Hematopoietic multipotent progenitor cell (in vitro differentiated cells): ENCODE measurements at places on chromosomes 11 and 22. TPM values are rescaled to one million over a fixed set of nuclear protein-coding genes. Genes with fewer than 3 reads are reported as not detected.

DNA sequence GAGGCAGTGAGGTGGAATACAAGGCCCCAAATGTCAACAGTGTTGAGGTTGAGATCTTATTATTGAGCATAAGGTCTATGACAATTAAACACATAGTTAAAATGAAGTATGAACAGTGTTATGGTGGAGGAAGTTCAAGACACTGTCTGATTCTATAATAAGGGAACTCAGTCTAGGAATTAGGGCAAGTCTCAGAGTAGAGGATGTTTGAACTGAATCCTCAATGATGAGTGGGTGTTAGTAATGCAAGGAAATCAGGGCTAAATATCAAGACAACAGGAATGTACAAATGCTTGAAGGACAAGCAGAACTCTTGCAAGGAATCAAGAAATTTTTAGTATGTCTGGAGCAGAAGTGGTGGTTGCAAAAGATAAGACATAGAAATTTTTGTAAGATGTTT lies 53.0 kb downstream of the CWC15 start:
- DNase-seq: no peak

GRCh38 chr11:21195995-21196394 lies 526.6 kb downstream of the NELL1 start:
- no peak for DNase-seq

DNA sequence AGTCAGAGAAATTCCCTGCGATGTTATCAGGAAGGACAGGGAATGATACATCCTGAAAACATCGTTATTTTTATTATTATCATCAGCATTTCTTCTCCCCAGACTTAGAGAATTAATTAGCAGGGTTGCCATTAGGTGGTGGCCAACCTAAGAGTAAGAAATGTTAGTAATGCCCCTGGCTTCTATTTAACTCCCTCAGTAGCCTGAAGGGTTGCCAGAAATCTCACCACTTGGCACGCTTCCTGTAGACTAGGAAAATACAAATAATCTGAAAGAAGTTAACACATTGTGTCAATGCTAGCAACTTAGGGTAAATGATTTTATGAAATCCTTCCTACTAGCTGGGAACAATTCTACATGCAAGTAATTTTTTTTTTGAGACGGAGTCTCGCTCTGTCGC lies 45.5 kb downstream of the ENDOD1 start:
- DNase-seq: no peak

DNA sequence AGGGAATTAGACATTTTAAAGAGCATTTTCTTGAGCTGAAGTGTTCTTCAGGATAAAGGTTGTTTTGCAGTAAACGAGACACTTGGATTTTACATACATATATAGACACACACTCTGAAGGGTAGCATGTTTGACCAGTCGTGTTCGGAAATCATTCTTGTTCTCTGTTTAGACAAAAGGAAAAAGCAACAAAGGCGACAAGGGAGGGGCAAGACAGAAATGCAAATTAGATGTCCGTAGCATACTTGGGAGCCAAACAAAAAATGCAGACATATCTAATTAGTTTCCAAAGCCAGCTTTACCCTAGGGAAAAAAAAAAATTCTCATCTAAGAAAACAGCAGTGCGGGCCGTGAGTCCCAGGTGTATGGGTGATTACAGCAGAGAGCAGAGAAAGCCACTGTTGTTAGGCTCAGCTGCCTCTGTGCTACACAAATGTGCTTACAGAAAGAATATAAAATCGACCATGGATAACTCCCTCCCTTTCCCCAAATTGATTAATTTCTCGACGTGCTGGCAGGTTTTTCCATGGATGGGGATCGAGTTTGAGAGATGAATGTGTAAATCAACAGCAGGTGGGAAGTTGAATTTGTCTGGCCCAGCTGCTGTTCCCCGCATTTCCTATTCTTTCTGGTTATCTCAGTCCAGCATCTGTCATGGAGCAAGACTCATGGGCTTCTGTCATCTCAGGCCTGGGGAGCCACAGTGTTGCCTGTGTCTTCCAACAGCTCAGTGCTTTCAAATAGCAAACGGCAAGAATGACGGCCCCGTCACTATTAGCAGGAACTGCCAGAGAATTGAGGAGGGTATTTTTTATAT lies 176.5 kb upstream of the TTC12 start:
- DNase-seq: peak; percentile 41

SLC7A4 gene
- 0.81 TPM for total RNA-seq

ARVCF gene
- 60.9 TPM for total RNA-seq

TMEM191C gene
- total RNA-seq: 1.6 TPM

MS4A4E gene
- 0.54 TPM for total RNA-seq
